ENCODE measurements at places on chromosomes 12 and 14.

- DNase-seq = no peak
Measured at GRCh38 chr12:65895759-65896656, 71.7 kb downstream of the HMGA2 start.

DNA sequence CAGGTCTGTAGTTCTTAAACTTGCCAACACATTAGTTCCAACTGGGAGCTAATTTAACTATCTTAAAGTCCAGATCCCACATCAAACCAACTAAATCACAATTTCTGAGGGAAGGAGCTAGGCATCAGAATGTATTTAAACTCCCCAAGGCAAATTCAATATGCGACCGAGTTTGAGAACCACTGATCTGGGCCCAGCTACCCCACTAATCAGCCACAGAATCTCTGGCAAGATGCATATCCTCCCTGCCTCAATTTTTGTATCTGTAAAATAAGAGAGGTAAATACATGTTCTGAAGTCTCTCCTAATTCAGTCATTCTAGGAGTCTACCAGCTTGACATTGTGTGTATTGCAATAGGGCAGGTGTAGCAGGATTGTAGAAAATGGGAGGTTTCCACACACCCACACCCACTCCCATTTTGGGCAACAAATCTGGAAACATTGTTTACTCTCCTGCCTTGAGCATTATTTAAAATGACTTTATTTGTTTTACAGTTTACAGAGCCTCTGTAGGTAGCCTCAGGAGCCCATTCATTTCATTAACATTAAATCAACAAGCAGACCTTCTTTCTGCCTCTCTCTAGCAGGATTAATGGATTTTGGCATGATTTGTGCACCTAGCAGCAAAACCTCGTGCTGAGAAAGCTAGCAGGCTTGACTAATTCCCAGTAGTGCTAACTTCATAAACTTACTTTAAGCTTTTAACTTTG is 15.6 kb downstream of the LGR5 start:
- no peak for DNase-seq

DNA sequence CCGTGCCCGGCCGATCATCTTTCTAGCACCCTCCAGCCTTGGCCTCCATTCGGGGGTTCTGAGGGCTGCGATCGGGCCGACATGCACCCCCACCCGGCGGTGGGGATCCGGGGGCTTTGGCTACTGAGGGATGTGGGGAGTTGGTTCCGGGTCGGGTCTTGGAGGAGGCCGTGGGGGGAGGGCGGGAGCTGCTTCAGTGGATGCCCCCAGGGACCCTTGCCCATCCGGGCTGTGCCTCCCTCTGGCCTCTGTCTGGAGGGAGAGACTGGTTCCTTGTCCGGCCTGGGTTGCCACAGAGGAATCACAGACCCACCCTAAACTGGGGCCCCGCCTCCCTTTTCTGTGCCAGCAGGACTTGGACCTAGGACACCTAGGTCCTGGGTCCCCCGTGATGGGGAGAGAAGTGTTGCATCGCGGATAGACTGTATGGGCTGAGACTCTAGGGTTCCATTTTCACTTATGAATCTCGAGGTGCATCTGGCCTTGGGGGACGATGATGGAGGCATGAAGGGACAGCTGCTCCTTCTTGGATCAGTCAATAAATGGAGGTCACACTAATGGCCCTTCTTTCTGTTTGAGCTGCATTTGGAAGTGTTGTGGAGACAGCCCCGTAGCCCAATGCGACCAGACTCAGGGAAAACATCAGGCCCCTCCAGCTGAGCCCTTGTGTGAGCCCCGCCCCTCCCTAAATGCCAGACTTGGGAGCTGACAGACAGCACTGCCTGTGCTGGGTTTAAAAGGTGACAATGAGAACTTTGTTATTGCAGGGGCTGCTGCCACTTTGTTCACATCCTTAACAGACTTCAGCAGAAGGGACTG is 577 bp downstream of the DTX3 start:
- DNase-seq = no peak

- no peak for DNase-seq
Measured at GRCh38 chr12:1760566-1761382, 59.6 kb upstream of the LRTM2 start.

GRCh38 chr12:83664650-83665049 is 977.9 kb downstream of the TMTC2 start:
- DNase-seq = no peak

DNA sequence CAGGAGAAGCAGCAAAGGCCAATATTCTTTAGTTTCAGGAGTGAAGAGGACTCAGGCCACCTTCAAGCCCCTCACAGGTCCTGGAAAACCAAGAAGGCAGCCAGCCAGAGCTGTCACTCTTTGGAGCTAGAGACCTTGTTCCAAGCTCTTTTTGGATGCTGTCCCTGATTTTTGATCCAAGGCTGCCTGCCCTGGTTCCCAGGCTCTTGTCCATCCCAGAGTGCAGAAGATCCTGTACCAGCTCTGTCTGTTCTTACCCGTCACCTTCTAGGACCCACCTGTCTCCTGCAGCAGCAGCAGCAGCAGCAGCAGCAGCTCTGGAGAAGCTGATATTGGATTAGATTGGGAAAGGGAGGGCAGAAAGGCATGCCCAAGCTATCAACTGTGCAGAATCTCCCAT is 157.1 kb upstream of the NEDD1 start:
- no peak for DNase-seq

DNA sequence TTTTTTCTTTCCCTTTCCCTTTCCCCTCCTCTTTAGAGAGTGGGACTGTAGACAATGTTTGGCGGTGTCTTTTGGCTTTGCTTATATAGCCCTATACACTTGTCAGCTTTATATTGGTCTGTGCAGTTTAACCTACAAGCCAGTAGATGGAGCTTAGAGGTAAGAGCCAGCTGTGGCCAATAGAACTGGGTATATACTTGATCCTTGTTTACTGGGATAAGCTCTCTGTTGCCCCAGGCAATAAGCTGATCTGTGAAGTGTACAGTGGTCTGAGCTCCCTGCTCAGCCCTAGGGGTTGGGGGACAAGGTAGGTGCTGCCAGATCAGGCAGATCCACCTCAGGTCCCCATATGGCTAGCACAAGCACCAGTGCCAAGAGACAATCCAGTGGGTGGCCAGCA is 434.1 kb downstream of the NOVA1 start:
- DNase-seq = no peak

DNA sequence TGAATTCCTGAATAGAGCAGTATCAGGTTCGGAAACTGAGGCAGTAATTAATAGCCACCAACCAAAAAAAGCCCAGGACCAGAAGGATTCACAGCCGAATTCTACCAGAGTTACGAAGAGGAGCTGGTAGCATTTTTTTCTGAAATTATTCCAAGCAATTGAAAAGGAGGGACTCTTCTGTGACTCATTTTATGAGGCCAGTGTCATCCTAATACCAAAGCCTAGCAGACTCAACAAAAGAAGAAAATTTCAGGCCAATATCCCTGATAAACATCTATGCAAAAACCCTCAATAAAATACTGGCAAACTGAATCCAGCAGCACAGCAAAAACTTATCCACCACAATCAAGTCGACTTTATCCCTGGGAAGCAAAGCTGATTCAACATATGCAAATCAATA is 202.3 kb upstream of the SLC16A7 start:
- DNase-seq = no peak

Measured in KG1 (cell line).